ENCODE measurements at places on chromosomes 11 and 22.
A peak's percentile ranks its signal among the peaks of the same experiment; 100 is the strongest.

DNA sequence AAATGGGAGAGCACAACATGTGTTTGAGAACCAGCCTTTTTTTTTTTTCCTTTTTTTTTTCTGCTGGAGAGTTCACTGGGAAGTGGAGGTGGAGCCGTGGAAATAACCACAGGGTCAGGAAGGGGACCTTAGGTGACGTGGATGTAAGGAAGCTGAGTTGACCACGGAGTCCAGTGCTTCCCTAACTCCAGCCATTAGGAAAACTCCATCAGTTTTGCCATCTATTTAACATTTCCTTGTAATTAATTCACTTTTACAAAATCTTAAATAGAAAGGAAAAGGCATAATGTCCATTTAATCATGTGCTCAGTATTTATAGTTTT lies 2.0 kb upstream of the CDK2AP2 start:
- no peak for DNase-seq

- DNase-seq = no peak
These were observed 530.6 kb upstream of the B3GAT1 start for GRCh38 chr11:134942681-134943080.

- DNase-seq = no peak
These were observed 31.6 kb downstream of the NTM start for GRCh38 chr11:131402040-131402439.

- no peak for DNase-seq
These were observed 17.7 kb upstream of the FEZ1 start for GRCh38 chr11:125513705-125514265.

DNA sequence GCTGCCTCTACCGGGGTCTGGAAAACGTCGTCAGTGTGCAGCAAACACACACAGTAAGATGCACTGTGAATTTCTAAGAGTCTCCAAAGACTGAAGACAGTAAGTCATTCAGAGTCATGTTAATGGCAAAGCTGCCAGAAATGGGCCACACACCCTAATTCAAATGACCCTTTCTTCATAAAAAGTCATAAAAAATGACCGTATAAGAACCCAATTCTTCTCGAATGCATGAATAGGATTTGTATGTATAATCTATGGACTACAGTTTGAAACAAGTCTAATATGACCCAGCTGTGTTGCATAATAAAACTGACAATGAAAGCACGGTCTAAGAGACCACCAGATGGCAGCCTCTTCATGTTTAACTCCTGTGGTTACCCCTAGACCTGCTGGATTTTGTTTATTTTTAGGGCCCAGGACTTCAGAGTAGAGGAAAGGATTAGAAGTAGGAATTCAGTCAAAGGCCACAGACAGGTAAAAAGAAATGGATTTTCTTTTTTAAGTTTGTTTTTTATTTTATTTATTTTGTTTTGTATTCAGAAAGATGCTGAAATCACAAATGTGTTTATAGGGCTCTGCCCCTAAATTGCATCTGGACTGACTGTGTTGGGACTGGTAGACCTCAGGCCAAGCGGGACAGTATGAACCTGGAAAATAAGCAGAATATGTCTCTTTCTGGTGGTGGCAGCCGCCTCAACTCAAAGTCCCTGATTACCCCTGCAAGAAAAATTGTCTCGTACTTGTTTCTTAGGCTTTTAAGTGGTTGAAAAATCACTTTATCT lies 32.1 kb upstream of the SLC5A12 start:
- no peak for DNase-seq

GRCh38 chr11:28659716-28660348 lies 551.6 kb downstream of the METTL15 start:
- DNase-seq = no peak

DNA sequence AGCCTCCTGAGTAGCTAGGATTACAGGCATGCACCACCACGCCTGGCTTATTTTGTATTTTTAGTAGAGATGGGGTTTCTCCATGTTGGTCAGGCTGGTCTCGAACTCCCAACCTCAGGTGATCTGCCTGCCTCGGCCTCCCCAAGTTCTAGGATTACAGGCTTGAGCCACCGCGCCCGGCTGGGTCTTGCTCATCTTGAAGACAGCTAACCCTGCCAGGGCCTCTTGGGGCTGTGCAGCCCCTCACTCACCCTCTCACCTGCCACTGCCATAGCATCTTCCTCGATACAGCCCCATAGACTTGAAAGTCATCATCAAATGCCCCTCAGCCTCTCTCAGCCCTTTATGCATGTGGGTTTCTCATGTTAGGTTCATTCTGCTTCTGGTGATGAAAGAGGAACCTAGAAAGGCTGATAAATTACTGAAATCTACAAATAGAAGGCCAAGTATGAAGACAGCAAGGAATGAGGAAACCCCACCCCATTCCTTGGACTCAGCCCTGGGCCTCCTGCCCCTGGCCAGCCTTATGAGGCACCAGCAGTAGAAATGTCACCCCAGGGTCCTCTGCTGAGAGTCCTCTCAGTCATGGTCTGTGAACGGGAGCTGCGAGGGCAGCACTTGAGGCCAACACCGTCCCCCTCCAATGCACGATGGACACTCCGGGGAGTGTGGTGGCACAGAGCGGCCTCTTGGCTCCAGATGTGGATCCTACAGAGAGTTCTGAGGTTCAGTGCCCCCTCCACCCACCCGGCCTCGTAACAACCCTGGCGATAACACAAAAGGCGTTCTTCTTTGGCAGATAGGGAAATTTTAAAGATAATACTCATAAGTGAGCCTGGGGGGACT lies 24.8 kb downstream of the SCGB1A1 start:
- DNase-seq = no peak

DNA sequence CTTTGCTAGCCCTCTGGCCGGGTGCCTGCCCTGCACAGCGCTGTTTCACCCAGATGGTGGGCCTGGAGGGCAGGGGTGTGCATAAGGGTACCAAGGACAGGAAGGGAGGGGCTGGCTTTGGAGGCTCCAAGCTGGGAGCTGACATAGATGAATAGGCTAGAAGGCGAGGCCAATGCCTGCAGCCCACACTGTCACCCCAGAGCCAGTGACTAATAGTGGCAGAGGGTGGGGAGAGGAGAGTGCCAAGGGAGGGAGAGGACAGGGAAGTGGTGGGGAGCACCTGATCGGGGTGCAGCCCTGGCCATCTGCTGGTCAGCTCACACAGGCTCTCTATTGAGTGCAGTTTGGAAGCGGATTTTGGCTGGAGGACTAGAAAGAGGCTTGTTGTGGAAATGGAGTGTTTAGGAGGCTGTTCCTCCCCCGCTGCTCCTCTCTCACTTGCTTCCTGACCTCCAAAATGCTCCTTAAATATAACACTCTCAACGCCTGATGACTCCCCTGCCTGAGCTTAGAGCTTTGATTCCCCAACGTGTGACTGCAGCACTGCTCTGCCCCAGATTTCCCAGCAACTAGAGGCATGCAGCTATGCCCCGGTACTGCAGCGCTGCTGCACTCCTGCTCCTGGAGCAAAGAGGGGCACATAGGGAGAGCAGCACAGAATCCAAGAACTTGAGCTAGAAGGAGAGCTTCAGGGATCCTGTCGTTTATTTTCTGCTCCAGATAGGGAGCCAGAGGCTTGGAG lies 89.2 kb downstream of the GRAMD1B start:
- no peak for DNase-seq

- no peak for DNase-seq
These were observed 45.3 kb downstream of the RAB6A start for GRCh38 chr11:73715541-73715940.

- DNase-seq = no peak
These were observed 77.0 kb upstream of the DDI1 start for GRCh38 chr11:103959279-103959942.

DNA sequence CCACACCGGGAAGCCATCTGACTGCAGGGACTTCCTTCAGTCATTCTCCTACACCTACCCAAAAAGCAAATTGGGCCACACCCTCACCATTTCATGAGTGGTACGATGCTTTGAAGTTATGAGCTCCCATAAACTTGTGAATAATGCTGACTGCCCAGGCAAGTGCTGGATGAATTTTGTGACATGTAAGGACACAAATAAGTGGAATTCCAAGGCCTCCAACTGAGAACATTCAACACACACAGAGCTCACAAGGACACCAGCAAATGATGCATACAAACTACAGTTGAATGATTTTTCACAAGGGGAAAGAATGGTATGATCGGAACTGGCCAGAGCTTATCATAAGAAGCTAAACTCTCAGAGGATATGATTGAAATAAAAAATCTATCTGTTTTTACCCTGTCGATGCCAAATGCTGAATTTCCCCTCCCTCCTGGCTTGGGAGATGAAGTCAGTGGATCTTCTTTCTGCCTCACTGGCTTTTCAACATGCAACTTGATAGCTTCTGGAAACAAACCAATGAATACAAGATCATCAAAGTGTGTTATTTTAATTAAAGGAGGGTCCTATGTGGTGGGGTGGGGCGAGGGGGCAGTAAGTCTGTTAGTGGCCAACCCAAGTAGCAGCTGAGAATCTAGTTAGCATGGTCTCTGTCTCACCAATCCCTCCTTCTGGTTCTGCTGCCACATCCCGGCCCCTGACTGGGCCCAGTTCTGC lies 123.8 kb downstream of the WT1 start:
- no peak for DNase-seq

GRCh38 chr11:65988791-65989592 lies 13.0 kb downstream of the EIF1AD start:
- DNase-seq = peak; percentile 85

GRCh38 chr22:46025973-46026898 lies 49.3 kb upstream of the WNT7B start:
- DNase-seq = no peak

DNA sequence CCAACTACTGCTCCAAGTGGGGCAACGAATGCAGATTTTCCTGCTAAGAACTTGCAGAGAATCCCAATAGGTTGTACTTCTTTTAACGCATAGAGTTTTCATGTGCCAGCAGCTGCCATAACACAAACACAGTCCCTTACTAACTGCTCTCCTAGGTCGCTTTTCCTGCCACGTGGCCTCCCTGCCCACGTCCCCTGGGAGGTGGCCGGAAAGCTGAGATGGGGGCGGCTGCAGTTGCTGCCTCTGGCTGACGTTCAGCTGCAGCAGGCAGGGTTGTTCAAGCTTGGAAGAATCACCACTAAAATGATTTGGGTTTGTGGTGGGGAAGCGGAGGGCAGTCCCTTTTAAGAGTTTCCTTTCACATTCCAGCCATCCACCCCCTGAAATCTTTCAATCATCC lies 39.3 kb downstream of the ZNF202 start:
- no peak for DNase-seq

GRCh38 chr22:45830531-45831245 lies 146.3 kb downstream of the WNT7B start:
- no peak for DNase-seq

- no peak for DNase-seq
These were observed 403.2 kb downstream of the AASDHPPT start for GRCh38 chr11:106480581-106481190.

- no peak for DNase-seq
These were observed 78.2 kb downstream of the PPFIBP2 start for GRCh38 chr11:7591987-7592386.

GRCh38 chr11:69101792-69102695 lies 53.3 kb downstream of the TPCN2 start:
- no peak for DNase-seq

GRCh38 chr22:42291287-42291686 lies 20.8 kb upstream of the TCF20 start:
- no peak for DNase-seq

- DNase-seq = no peak
These were observed 19.2 kb downstream of the NPTXR start for GRCh38 chr22:38824585-38824984.

GRCh38 chr11:72253392-72253791 lies 9.4 kb upstream of the PHOX2A start:
- no peak for DNase-seq

DNA sequence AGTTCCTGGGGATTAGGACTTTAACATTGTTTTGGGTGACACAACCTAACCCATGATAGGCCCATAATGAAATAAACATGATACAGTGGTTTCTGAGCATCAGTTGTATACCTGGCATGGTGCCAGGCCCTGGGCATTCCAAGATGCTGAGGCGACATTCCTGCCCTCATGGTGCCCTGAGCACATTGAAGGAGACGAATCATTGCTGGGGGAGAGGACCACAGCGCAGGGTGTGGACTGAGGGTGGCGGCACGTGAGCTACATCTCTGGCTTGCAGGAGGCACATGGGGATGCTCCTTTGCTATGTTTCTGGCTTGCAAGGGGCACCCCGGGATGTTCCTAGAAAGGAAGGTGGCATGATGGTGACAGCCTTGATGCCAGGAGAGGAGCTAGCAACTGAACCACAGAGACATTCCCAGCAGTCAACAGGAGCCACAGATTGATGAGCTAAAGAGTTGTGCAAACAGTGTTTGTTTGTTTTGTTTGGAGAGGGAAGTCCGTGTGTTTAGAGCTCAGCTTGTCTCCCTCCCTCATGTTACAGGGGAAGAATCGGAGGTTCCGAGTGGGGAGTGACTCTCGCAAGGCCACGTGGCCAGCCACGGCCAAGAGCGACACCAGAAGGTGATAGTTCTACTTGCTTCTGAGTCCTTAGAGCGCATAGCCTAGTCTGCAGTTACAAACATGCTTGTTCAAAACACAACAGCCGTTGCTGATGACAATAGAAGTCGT lies 106.4 kb downstream of the MIAT start:
- DNase-seq = no peak

DNA sequence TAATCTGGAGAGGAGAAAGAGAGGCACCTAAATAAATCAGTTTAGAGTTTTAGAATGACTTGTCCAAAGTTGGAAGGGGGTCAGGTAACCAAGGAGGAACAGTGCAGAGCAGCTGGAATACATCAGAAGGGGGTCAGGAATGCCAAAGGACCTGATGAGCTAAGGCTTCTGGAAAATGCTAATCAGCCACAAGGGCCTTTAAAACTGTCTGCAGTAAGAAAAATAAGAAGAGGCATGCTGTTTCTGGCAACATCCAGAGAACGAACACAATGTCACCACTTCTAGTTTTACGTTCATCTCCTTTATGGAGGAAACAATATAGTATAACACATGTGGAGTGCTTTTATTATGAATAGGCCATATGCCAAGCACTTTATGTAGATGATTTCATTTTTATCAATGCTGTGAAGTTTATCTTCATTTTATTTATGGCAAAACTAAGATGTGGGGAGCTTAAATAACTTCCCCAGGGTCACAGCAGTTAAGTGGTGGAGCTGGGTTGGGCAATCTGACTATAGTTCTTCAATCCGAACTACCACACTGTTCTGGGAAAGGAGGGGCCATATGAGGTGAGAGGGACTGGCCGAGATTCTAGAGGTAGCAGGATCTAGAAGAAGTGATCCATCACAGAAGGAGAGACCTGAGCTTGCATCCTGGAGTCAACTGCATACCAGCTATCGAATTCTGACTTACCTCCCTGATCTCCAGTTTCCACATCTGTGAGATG lies 22.6 kb downstream of the ACO2 start:
- DNase-seq = no peak
